ENCODE measurements at places on chromosomes 4 and X. TPM values are rescaled to one million over a fixed set of nuclear protein-coding genes. Genes with fewer than 3 reads are reported as not detected.

Gene MOB1B
- 19.6 TPM for total RNA-seq

Gene MTTP
- 0.96 TPM for total RNA-seq

Gene SPANXA1
- total RNA-seq: not detected

Gene HELQ
- 15.9 TPM for total RNA-seq

Gene NUDT11
- 5.1 TPM for total RNA-seq

All from gastroesophageal sphincter (tissue), 4 donors.